ENCODE measurements at places on chromosomes 16 and 17.

GRCh38 chr17:57197466-57198071 lies 58.8 kb upstream of the MSI2 start:
- DNase-seq, result no peak

- no peak for DNase-seq
Measured at GRCh38 chr17:59433586-59433985, 102.1 kb downstream of the YPEL2 start.

DNA sequence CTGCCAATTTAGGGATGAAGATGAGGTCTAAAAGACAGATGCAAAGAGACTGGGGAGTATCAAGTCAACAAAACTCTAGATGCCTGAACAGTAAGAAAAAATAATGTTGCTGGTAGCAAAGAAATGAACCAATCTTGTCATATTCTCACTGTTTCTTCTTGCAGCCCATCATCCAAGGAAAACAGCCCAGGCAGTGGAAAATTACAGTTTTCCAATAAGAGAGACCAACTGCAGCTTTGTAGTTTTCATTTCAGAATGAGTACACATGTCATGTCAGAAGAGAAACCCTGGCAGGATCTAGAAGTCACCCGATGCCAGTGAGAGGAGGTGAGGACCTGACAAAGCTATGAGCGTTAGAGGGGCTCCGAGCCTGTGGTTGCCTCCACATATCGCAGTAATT lies 500.4 kb upstream of the PSMD7 start:
- no peak for DNase-seq

DNA sequence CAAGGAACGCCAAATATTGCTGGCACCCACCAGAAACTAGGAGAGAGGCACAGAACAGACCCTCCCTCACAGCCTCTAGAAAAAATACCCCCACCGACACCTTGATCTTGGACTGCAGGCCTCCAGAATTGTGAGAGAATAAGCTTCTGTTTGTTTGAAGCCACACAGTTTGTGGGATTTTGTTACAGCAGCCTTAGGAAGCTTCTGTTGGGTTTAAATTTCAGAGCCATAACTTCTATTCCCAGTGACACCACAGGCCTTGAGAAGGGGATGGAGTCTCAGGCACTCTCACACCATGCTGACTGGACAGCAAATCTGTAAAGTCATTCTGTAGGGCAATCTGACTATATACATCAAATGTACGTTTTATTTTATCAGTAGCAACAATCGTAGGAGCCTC lies 38.6 kb downstream of the RNF112 start:
- no peak for DNase-seq

GRCh38 chr16:23452572-23453337 lies at the start of gene COG7:
Gene COG7, minus strand, starts transcription at chr16:23453189. Its CDS starts 195 bp downstream, at chr16:23452994.
- peak; percentile 89 for DNase-seq

DNA sequence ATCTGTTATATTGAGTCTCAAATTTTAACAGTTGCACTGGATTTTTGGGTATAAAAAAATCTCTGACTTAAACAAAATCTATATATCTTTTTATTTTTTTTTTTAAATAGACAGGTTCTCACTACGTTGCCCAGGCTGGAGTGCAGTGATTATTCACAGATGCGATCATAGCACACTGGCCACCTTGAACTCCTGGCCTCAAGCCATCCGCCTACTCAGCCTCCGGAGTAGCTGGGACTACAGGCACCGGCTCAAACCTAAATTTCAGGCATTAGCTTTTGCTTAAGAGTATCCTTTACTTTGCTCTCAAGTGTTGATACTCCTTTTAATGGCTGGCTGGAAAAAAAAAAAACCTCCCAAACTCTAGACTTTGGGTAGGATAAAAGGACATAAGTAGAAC lies 61.6 kb downstream of the RPGRIP1L start:
- DNase-seq, result no peak

DNA sequence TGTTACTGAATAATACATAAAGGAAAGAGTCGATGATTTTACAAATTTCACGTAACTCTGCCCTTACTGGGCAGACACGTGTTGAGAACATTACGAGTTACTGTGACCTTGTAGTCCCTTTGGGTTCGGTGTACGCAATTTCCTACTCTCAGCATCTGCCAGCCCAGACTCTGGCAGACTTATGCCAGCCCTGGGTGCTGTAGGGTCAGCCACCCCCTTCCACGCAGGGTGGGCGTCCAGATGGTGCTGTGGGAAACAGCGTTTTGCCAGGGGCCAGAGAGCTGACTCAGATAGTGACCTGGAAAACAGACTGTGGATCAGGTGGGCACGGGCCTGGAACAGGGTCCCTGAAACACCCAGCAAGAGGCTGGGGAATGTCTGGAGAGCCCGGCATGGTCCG lies 148.9 kb downstream of the RPTOR start:
- no peak for DNase-seq

- DNase-seq, result no peak
Measured at GRCh38 chr16:49273771-49274170, 7.9 kb downstream of the CBLN1 start.

DNA sequence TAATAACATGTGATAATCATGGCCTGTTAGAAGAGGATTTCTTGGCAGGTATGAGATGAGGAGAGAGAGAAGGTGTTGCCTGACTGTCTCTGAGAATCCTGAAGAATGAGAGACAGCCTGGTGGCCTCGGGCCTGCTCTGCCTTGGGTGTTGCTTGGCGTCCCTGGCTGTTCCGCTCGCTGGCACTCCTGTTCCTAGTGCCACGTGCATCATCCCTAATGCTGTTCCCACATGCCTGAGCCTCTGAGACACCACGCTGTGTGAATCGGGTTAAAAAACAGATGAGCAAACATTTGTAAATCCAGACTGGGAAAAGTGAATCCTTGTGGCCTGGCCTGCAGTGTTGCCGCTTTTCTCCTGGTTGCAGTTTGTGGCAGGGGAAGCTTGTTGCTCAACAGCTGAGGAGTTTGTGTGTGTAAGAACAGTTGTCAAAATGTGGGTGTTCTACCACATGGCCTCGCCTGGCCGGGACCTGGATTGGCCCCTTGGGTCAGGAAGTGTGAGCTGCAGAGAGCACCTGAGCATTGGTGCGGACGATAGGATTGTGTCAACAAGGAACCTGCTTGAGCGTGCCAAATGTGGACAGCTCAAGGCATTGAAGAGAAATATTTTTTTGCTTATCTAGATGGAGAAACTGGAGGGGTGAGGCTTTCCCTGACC lies 22.0 kb downstream of the UBN1 start:
- no peak for DNase-seq

GRCh38 chr16:31471875-31472708 lies at the start of gene TGFB1I1:
Gene TGFB1I1, plus strand, starts transcription at chr16:31472152. Its CDS starts 37 bp downstream, at chr16:31472189.
- DNase-seq, result peak; percentile 67

GRCh38 chr17:60863892-60864707 lies 186.4 kb downstream of the BCAS3 start:
- peak; percentile 66 for DNase-seq

- peak; percentile 45 for DNase-seq
Measured at GRCh38 chr16:53745753-53746266, 41.9 kb downstream of the FTO start.

GRCh38 chr16:79595231-79595641 lies 5.3 kb downstream of the MAF start:
- no peak for DNase-seq

DNA sequence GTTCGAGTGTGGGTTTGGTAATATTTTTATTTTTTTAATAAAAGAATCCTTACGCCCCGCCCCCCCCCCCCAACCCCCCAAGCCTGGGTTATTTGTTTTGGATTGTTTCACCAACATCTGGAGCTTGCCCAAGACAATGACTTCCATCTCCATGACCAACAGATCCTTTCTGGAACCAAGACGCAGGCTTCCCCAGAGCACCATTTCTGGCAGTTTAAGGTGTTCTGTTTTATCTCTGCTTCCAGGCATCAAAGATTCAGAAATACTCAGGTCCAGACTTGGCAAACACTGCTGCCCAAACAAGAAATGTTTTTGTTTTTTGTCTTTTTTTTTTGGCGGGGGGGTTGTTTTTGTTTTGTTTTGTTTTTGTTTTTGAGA lies 56.1 kb downstream of the PLXDC1 start:
- peak; percentile 58 for DNase-seq

GRCh38 chr16:66220702-66221101 lies 145.8 kb upstream of the CDH5 start:
- DNase-seq, result no peak

GRCh38 chr16:53055541-53056391 lies 975 bp downstream of the CHD9 start:
- DNase-seq, result peak; percentile 84

DNA sequence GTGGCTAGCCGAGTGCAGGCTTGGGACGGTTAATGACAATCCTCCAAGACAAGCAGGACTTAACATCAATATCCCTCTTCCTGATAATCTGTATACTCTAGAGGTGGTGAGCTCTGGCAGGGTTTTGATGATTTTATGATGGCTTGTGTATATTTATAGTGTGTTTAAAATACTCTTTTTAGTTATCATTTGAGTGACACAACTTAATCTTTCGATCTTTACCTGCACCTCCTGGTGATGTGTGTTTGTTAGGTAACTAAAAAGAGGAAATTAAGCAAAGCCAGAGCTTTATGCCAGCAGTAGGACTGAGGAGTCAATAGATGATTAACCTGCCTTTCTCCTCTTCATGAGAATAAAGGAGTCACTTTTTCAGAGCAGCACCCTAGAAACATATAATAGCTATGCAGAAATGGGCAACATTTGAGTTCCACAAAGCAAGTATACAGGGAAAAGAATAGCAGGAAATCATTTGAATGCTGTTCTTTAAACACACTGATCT lies 210.5 kb downstream of the IRX3 start:
- DNase-seq, result no peak

- peak; percentile 37 for DNase-seq
Measured at GRCh38 chr17:17568772-17569195, 22.7 kb downstream of the PEMT start.

DNA sequence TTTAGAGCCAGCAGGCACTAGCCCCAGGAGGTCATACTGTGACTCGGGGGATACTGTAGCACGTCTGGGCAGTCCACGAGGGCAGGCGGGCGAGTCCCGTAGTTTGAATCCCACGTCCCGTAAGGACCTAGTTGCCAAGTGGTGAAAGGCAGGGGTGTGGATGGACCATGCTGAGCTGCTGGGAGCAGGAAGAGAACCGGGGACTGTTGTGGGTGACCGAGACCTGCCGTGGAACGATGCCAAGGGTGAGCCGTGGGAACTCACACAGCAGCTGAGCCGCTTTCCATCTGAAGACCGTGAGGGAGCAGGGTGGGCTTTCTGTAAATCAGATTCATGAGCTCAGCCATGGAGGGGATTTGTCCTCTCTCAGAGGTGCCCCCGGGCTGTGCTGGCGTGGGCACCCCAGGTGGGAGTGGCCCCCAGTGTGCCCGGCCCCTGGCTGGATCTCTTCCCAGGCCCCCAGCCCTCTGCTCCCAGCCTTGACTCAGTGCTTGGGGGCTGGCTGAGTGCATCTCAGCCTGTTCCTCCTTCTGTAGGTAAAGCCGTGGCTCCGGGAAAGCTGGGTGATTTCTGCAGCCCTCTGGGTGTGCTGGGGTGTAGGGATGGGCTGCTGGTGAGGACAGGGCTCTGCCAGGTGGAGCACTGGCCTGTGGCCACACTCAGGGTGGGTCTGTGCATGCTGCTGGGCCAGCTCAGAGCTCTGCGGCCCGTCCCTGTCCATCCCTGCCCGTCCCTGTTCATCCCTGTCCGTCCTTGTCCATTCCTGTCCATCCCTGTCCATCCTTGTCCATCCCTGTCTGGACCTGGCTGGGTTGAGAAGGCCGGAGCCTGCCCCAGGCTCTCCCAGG lies 13.6 kb downstream of the ASPSCR1 start:
- no peak for DNase-seq

GRCh38 chr17:17034496-17035075 lies 7.7 kb upstream of the MPRIP start:
- DNase-seq, result no peak

DNA sequence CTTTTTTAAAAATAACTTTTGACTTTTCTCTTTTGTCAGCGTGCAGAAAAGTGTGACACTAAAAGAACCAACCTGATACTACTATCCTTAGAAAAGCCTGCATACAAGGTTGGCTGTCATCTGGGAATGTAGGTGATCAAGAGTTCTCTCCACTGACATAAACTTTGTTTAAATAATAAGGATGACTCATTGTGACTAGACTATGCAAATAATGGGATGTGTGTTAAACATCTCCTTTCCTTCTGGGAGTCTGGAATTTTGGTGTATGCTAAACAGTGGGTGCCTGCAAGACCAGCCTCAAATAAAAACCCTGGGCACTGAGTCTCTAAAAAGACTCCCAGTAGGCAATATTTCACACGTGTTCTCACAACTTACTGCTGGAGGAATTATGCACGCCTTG lies 373.4 kb downstream of the CNTNAP4 start:
- DNase-seq, result no peak

- no peak for DNase-seq
Measured at GRCh38 chr17:59409336-59410048, 78.0 kb downstream of the YPEL2 start.

DNA sequence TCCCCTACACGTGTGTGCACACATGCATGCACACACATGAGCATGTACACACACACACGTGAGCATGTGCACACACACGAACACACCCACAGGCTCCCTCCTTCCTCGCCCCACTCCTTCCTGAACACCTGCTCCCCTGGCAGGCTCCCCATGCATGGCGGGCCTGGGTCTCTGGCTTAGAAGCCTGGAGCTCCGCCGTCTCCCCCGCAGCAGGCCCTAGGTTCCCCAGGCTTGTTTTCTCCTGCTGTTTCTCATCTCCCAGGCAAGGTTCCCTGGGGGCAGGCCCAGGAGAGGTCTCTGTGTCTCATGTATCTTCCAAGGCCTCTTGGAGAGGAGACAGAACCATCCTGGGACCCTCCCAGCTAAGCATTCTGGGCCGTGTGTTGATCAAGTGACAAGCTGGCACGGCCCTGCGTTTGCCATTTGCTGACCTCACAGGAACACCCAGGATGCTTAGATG lies 202.3 kb upstream of the CIBAR2 start:
- no peak for DNase-seq

DNA sequence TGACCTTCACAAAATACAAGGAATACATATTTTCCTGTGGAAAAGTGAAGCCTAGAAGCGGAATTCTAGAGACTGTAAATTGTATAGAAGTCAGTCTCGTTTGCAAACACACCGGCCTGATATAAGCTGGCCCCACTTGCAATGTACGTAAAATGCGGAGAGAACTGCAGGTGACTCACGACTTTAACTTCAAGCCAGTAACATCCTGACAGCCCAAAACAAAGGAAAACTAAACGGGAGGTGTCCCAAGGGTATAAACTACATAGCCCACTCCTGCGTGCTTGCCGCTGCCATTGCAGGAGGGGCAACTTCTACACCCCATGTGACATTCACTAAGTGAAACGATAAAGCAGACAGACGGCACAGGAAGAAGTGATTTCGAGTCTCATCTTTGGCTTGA lies 101.6 kb downstream of the CYTH1 start:
- DNase-seq, result no peak

- no peak for DNase-seq
Measured at GRCh38 chr16:88300463-88300835, 82.3 kb upstream of the ZNF469 start.

GRCh38 chr17:53655591-53655990 lies 167.1 kb upstream of the KIF2B start:
- DNase-seq, result no peak

- DNase-seq, result no peak
Measured at GRCh38 chr16:88552166-88552565, 18.0 kb upstream of the ZC3H18 start.

Measured in fibroblast of the aortic adventitia (primary cell).